Activated T-helper 17 cell treated with anti-CD3 and anti-CD28 coated beads, Interleukin-2, amount 50 U/mL, for 72 hours (primary cell): ENCODE measurements at places on chromosomes 16 and 17. TPM values are rescaled to one million over a fixed set of nuclear protein-coding genes. Genes with fewer than 3 reads are reported as not detected.

- no peak for ATAC-seq
Measured at GRCh38 chr16:49359591-49359990, 14.0 kb upstream of the C16orf78 start.

- no peak for ATAC-seq
Measured at GRCh38 chr17:72297326-72298115, 176.7 kb downstream of the SOX9 start.

DNA sequence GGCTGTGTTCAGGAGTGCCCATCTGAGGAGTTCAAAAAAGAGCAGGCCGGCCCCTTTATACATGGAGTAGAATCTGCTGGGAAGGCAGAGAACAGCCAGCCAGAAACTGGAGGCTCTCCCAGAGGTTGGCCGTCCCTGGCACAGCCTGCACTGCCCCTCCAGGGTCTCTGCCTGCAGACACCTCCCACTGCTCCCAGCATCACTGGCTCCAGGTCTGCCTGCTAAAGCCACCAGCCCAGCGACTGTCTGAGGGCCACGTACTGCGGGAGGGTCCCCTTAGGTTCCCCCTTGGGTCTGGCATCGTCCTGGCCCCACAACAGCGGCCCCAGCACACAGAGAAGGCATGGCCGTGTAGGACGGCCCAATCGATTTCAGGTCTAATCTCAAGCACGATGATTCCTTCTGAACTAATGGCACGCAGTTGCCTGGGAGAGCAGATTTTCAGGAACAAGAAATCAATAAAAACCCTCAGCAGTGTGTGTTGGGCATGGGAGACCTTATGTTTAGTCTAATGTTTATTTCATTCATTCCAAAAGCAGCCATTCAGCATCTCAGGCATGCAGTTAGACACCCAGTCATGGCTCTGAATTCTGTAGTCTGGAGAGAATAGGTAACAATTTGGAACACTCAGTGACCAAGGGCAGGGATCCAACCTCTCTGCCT, 95.6 kb downstream of the PGS1 start:
- ATAC-seq, result no peak

Gene ST6GALNAC1
- total RNA-seq, result 2.5 TPM

Gene CES4A
- 18.3 TPM for total RNA-seq

DNA sequence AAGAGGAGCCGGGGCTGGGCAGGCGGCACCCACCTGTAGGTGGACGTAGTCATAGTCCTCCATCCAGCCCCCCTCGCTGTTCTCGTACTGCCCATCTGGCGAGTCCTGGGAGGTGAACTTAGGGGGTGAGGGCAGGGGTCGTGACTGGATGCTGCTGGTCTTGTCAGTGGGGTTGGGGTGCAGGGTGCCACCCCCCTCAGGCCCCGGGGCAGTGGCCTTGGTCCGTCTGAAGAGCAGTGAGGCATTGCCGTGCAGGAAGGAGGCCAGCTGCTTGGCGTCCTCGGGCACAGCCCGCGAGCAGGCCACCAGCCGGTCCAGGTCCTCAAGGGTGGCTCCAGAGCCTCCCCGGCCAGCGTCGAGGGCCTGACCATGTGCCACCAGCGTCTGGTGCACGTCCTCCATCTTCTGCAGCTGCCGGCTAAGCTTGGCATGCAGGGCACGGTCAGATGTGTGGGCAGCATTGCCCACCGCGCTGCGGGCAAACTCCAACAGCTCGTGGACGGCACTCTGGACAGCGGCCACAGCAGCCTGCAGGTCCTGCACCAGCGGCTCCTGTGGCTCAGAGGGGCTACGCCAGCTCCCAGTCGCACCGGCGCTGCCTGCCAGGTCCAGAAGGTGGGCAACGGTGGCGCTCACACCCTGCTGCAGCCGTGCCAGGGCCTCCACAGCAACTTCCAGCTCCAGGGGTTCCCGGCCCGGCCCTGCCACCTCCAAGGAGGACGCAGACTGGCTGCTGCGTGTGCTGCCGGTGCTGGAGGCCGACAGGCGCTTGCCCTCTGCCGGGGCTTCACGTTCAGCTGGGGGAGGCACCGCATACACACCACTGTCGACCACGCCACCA, 16.3 kb downstream of the CTRB1 start:
- ATAC-seq, result no peak

Gene CFAP97D1
- not detected for total RNA-seq

DNA sequence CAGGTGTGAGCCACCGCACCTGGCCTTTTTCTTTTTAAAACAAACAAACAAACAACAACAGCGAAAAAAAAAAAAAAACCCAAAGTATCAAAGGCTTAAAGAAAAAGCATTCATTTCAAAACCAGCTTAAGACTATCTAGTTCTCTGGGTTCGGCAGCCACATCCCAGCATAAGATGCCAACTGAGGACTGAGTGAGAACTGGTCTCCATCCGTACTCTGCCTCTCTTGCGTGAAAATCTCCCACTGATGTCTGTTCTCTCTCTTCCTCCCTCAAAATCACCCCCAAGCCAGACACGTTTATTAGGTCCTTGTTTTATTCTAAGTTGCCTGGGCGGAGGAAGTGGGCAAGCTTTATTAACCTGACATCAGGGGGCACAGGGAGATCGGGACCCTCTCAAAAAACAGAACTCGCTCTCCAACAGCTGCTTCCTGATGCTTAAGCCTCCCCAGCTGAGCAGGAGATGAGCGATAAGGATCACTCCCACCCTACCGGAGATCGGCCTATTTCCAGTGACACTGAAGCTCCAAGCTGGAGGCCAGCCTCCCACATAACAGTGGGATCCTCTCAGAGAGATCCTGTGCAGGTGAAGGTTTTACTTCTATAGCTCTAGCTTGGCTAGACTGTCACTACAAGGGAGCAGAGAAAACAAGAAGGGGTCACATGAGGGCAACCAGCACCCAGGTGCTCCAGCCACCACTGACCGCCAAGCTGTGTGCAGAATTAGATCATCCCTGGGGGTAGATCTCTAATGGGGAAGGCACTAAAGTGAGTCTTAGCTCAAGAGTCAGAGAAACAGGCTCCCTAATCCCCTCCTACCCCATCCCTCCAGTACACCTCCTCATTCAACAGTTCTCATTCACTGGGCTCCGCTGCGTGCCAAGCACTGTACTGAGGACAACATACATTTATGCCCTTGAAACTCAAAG, 13.6 kb downstream of the CDC42EP4 start:
- no peak for ATAC-seq

DNA sequence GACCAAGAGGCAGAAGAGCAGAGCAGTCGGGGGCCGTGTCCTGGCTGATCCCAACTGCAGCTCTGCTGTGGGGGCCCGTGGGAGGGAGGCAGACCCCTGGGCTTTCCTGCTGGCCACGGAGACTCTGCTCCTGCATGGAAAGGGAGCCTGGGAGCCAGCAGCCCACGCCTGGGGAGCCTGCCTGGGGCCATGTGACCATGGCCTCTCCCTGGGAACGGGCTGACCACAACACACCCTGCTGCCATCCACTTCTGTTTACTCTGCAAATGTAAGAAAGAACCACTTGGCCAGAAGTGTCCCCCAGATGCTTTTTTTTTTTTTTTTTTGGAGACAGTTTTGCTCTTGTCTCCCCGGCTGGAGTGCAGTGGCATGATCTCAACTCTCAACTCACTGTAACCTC, 2.0 kb upstream of the TEDC2 start:
- no peak for ATAC-seq

Gene ZNF624
- 3.4 TPM for total RNA-seq

- no peak for ATAC-seq
Measured at GRCh38 chr16:25679511-25679910, 12.2 kb upstream of the HS3ST4 start.

DNA sequence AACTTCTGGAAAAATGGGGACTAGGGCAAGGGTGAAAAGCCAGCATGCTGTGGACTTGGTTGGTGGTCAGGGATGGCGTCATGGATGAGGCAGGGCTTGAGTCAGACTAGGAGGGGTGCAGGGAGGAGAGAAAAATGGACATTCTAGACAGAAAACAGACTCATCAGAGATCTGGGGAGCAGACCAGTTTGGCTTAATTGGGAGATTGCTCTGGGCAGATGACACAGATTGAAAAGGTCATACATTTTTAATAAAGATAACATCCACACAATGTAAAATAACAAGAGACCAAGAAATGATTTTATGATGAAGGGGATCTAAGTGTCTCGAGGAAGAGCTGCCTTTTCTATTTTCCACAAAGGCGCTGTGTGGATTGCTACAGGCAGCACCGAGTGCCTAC, 326.3 kb downstream of the XYLT1 start:
- peak; percentile 46 for ATAC-seq

Gene GLTPD2
- total RNA-seq, result not detected

Gene PPP1R1B
- not detected for total RNA-seq

Gene HSD3B7
- 8.8 TPM for total RNA-seq

DNA sequence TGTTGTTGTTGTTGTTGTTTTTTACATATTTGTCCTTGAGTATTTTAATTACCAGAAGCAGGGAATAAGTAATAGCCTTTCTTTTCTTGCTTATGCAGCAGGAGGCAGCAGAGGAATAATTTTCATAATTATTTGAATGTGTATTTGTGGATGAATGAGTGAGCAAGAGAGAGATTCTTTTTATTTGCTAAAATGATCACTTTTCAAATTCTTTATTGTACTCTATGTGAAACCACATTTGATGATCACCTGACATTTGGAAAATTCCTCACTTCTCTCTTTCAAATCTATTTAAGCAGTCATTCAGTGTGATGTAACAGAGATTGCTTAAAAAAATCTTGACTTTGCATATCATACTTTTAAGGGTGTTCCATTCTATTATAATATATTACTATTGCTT, 223.6 kb downstream of the BCAS3 start:
- ATAC-seq, result no peak

- ATAC-seq, result no peak
Measured at GRCh38 chr16:1436731-1437355, 6.0 kb downstream of the PERCC1 start.

Gene TBC1D3B
- total RNA-seq, result 6.1 TPM

Gene TSPOAP1
- 97.2 TPM for total RNA-seq

- ATAC-seq, result no peak
Measured at GRCh38 chr17:50560931-50561745, 623 bp downstream of the CACNA1G start.

DNA sequence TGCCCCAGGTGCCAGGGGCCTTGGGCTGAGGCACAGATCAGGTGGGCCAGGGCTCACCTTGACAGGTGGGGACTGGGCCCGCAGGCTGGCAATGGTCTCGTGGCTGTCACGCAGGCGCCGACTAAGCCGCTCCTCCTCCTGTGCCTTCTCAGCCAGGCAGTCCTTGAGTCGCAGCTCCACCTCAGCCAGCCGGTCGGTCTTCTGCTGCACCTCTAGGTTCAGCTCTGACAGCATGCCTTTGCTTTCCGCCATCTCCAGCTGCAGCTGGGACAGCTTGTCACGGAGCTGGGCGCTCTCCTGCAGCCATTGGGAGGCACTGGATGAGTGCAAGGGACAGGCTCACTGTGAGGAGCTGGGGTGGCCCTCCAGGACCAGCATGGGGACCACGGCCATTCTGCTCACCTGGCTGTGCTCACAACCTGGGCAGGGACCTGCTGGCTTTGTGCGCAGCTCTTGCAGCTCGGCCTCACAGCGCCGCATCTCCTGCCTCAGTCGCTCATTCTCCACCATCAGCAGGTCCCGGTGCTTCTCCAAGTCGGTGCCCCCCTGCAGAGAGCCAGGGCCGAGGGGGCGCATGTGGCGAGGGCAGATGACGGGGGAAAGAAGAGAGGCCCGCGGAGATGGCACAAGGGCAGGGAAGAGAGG, 31.0 kb downstream of the KIFC3 start:
- no peak for ATAC-seq

GRCh38 chr17:66986659-66987058, 22.2 kb downstream of the CACNG4 start:
- ATAC-seq, result no peak

Gene TP53TG3B
- not detected for total RNA-seq

DNA sequence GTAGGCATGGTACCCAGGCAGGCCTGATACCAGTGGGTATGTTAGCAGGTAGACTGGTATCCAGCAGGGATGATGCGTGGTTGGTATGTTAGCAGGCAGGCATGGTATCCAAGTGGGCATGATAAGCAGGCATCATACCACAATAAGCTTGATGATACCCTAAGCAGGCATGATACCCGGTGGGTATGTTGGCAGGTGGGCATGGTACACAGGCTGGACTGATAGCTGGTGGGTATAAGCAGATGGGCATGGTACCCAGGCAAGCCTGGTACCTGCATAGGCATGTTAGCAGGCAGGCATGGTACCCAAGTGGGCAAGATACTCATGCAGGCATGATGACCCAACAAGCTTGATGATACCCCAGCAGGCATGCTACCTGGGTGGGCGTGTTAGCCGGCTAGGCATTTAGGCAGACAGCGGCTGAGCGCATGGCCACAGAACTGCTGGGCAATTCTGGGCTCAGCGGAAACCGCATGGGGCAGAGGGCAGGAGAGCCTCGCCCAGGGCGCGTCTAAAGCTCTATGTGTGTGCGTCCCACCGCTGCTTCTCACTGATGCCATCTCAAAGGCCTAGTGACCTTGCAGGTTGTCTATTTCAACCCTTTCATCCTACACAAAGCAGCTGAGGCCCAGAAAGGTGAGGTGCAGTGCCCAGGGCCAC, 2.3 kb downstream of the SGSH start:
- ATAC-seq, result no peak

GRCh38 chr16:3675601-3676130, 21.2 kb downstream of the DNASE1 start:
- no peak for ATAC-seq

GRCh38 chr17:61002316-61002736, 324.7 kb downstream of the BCAS3 start:
- ATAC-seq, result no peak

Gene IGFALS
- 0.13 TPM for total RNA-seq

Gene ASGR1
- 0.67 TPM for total RNA-seq

GRCh38 chr16:53948734-53949430, 244.9 kb downstream of the FTO start:
- no peak for ATAC-seq

DNA sequence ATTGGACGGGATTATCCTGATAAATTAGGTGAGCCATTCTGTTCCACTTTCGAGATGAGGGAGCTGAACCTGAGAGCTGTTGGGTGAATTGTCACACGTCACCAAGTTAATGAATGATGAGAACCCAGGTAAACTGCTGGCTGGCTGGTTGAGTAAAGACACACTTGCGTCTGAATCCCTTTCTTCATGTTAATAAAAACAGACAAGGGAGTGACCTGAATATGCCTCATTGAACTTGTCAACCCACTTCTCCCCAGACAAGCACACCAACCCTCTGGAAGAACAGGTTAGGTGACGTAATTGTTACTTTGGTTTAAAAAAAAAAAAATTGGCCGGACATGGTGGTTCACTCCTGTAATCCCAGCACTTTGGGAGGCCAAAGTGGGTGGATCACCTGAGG, 400.9 kb upstream of the CDH5 start:
- ATAC-seq, result no peak

Gene ADAM11
- 0.13 TPM for total RNA-seq

DNA sequence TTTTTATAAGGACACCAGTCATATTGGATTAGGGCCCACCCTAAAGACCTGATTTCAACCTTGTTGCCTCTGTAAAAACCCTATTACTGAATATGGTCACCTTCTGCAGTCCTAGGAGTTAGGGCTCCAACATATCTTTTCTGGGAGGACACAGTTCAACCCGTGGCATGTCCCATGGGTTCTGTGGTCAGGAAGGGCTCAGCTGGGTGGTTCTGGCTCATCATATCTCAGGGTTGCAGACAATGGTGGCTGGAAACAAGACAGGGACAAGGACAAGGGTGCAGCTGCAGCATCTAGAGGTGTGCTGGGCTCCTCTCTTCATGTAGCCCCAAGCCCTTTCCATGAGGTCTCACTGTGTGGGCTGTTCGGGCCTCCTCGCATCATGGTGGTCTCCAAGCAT, 63.1 kb upstream of the FOXF1 start:
- no peak for ATAC-seq
